Sciatic nerve (tissue), 2 donors: ENCODE measurements at places on chromosomes 12 and 14. TPM values are rescaled to one million over a fixed set of nuclear protein-coding genes. Genes with fewer than 3 reads are reported as not detected.

Gene CAPZA3
- not detected for total RNA-seq

Gene IGF1
- total RNA-seq: 52.1 TPM

Gene SMOC1
- 12.9 TPM for total RNA-seq

Gene MRPL52
- total RNA-seq: 34.0 TPM

GRCh38 chr14:55190906-55191202, 531 bp downstream of the DLGAP5 start:
- no peak for DNase-seq

DNA sequence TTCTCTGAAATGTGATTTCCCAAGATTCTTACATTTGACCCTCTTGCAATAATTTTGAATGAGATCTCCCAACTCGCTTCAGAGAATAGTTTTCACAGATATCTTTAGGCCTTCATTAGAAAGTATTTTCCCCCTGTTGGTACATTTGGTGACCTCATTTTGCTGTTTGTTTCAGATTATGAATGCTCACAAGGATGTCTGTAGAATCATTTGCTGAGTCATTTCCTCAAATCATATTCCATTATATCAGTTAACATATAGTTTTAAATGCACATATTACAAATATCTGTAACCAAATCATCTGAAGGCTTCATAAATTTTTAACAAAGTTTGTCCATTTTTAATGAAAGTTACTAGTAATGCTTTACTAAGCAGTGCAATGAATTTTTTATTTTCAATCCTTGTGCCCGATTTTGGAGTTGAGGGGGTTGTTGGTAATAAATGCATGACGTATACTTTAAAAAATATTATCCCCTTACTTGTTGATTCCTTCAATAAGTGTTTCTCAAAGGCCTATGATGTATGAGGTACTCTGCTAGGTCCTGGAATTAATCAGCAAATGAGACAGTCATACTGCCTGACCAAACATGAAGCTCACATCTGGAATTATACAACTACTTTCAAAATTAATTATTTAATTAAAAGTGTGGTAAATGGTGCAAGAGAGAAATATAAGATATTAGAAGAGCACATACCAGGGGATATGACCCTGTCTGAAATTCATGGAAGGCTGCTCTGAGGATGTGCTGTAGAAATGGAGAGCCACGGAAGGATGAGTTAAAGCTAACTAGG, 126.9 kb upstream of the RAP1B start:
- no peak for DNase-seq

GRCh38 chr12:106425061-106425702, 67.6 kb downstream of the POLR3B start:
- no peak for DNase-seq

DNA sequence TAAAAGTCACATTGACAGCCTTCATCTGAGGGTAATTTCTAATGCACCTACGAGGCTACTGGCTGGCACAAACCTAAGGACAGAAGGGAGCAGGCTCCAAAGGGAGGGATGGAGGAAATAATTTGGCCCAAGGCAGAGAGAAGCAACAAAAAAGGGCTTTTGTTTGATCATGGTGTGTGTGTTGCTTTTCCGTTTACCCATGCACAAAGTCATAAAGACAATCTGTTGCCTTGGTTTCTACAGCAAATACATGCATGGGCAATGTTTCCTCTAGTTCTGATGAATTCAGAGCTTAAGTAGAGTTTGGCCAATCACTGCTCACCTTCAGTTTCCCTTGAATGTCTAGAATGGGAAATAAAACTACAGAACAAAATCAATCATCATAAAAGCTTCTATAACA, 262.5 kb upstream of the CAND1 start:
- DNase-seq: no peak

- no peak for DNase-seq
Measured at GRCh38 chr12:94712815-94713515, 62.6 kb upstream of the TMCC3 start.

DNA sequence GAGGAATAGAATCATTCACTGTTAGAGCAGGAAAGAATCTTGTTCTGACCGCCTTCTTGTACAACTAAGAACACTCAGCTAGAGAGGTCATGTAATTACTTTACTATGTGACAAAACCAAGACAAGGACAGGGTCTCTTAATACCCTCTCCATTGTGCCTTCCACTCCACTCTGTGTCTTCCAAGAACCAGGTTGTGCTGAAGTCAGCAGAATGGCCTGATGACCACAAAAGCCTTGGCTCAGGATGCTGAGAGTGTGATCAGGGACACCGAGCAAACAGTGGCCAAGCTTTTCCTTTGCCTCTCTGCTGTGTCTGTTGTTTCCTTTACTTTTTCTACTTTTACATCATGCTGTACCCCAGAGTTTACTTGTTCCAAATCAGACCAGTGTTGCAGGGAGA, 83.2 kb upstream of the RFX4 start:
- DNase-seq: no peak

- no peak for DNase-seq
Measured at GRCh38 chr12:20370866-20371519, 2.7 kb downstream of the PDE3A start.

GRCh38 chr14:100898465-100898864, 5.1 kb downstream of the RTL1 start:
- DNase-seq: peak; percentile 51

DNA sequence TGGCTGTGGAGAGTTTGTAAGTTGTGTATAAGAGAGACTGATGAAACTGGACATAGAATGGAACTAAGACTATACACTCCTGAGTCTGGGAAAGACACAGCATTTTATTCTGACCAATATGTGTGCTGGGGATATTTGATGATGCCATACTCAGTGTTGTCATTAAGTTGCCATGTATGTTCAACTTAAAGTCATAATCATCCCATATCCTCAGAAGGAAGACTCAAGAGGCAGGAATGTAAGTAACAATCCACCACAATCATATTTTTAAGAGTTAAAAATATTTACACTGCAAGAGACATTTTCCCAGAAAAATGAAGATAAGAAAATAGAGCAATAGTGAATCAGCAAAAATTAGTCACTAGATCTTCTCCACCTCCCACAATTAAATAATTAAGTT, 120.1 kb downstream of the MDGA2 start:
- no peak for DNase-seq
